Activated CD4-positive, alpha-beta T cell treated with anti-CD3 and anti-CD28 coated beads, Interleukin-10, Interleukin-2, amounts not matched to agents 100 ng/mL and 50 ng/mL, durations not matched to agents 16 hours and 8 hours (primary cell): ENCODE measurements at places on chromosomes 1 and 21.

DNA sequence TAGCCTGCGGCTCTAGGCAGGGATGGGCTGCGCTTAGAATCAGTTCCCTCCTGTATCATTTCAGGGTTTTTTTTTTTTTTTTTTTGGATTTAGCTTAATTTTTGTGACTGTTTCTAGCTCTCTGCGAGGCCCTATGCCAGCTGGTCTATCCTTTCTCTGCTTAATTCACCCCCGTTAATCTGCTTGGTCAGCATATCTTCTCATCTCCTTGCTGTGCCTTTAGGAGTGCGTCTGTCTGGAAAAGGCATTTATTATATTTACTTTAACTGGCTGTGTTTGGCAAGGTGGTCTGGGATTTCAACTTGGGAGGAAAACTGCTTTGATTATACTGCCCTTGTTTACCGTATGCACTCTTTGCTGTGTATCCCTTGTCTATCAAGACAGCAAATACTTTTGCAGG lies 184.8 kb upstream of the KIAA0040 start:
- DNase-seq: no peak

- DNase-seq: no peak
These were observed 25.3 kb upstream of the RCAN3 start for GRCh38 chr1:24477309-24477708.

DNA sequence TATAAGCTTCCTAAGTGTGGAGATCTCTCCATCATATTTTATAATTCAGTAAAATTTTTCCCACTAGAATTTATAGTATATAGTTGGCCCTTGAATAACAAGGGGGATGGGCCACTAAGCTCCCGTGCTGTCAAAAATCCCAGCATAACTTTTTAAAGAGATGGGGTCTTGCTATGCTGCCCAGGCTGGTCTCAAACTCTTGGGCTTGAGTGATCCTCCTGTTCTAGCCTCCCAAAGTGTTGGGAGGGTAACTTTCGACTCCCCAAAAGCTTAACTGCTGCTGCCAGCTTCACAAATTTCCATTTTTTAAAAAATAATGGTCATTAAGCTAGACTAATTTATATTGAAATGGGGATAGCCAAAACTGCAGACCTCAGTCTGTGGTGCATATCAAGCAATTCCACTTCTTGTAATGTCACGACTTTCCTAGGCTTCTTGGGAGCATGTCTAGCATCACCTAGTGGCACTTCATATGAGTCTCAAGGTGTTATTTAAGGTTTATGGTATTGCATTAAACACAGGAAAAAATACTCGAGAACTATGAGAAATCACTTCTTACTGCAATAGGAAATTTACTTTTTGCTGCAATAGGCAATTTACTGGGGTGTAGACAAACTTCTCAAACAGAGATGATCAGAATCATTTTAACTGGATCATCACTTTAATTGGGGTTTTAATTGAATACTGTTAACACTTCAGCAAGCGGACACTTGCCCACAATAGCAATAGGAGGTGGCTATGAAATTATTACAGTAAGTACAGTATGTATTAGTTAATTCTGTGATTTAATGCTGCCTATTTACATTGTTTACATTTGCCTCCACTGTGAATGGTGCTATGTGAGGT lies 19.3 kb upstream of the ACTA1 start:
- DNase-seq: no peak

- DNase-seq: no peak
These were observed 20.0 kb upstream of the FCER1A start for GRCh38 chr1:159282118-159282517.

- DNase-seq: no peak
These were observed 12.3 kb upstream of the RGS4 start for GRCh38 chr1:163056831-163057230.

DNA sequence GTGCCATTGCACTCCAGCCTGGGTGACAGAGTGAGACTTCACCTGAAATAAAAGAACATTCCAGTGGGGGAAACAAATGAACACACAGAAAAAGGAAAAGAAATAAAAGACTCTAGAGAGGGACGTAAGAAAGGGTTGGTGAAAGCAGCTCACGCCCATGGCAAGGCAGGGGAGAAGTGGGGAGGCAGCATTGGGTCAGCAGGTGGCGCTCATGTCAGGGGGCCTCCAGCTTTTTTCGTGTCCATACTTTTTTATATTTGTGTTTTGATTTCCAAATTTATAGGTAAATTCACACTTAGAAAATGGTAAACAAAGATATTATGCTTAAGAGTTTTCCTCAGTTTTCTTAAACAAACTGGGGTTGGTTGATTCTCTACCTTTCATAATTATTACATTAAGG lies 45.5 kb downstream of the VPS13D start:
- peak; percentile 46 for DNase-seq

GRCh38 chr1:24908591-24909259 lies 21.4 kb downstream of the RUNX3 start:
- no peak for DNase-seq
